ENCODE measurements at places on chromosomes 6 and 20. TPM values are rescaled to one million over a fixed set of nuclear protein-coding genes. Genes with fewer than 3 reads are reported as not detected.

Gene RBM24
- total RNA-seq, result not detected

Gene BPIFB4
- total RNA-seq, result not detected

GRCh38 chr6:135163440-135163738 is 17.7 kb upstream of the MYB start:
- H3K4me1 ChIP-seq, result peaks cover 12% of the 10 kb centered on the region
- no peak overlapping the region for H3K27ac ChIP-seq
- H3K27me3 ChIP-seq, result no peaks in the 10 kb centered on the region
- H3K4me3 ChIP-seq, result no peak overlapping the region

GRCh38 chr20:51118216-51118615 is 95.3 kb upstream of the KCNG1 start:
- no peaks in the 10 kb centered on the region for H3K36me3 ChIP-seq
- no peak overlapping the region for H3K4me3 ChIP-seq
- H3K4me1 ChIP-seq, result no peaks in the 10 kb centered on the region
- H3K27me3 ChIP-seq, result no peaks in the 10 kb centered on the region

GRCh38 chr6:137494281-137494987 is at the start of gene OLIG3:
Gene OLIG3 (minus strand): TSS chr6:137494394. CDS start chr6:137494170, 224 bp downstream.
- DNase-seq, result no peak
- no peaks in the 10 kb centered on the region for H3K36me3 ChIP-seq
- H3K27ac ChIP-seq, result no peak within 1 kb of the TSS
- H3K4me1 ChIP-seq, result peaks cover 61% of the 10 kb centered on the region

- H3K36me3 ChIP-seq, result no peaks in the 10 kb centered on the region
- H3K4me3 ChIP-seq, result no peak overlapping the region
- H3K4me1 ChIP-seq, result no peaks in the 10 kb centered on the region
- no peaks in the 10 kb centered on the region for H3K27me3 ChIP-seq
- DNase-seq, result no peak
Measured at GRCh38 chr6:150667977-150668716, 68.5 kb downstream of the PLEKHG1 start.

Gene TRIM31
- total RNA-seq, result not detected

Gene CST4
- total RNA-seq, result not detected

Gene NR2E1
- total RNA-seq, result not detected

GRCh38 chr6:45609141-45609638 is 231.5 kb upstream of the SUPT3H start:
- DNase-seq, result no peak
- no peaks in the 10 kb centered on the region for H3K4me1 ChIP-seq
- H3K36me3 ChIP-seq, result no peaks in the 10 kb centered on the region
- H3K27ac ChIP-seq, result no peak overlapping the region
- no peaks in the 10 kb centered on the region for H3K27me3 ChIP-seq
- no peak overlapping the region for H3K4me3 ChIP-seq

Gene SLC22A1
- total RNA-seq, result 0.93 TPM

GRCh38 chr6:31720196-31720770 is 1.3 kb downstream of the LY6G6C start:
- H3K4me1 ChIP-seq, result no peaks in the 10 kb centered on the region
- no peak for DNase-seq
- no peak overlapping the region for H3K4me3 ChIP-seq
- H3K27ac ChIP-seq, result no peak overlapping the region

DNA sequence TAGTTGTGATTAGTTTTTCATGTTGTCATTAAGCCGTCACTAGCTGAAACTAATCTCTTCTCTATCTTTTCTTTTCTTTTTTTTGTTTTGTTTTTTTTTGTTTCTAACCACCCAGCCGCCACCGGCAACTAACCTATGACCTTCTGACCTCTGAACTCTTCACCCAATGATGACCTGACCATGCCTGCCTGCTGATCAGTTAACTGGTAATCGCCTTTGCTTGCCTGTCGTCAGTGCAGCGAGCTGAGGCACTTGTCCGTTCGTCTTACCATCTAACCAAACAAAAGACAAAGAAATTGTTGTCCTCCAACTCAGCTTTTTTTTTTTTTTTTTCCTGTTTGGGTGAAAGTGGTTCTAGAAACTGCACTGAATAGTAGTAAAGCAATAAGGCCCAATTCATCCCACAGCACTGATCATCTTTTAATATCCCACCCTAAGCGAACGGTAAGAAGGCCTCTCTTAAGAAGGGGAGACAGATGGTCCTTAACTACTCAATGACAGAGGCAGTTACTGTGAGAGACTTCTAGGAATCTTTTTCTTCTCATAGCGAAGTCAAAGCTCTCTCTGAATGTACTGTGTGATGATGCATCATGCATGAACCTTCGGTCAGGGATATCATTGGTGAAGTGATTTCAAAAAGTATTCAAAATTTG is 156.2 kb downstream of the QKI start:
- peaks cover 5% of the 10 kb centered on the region for H3K36me3 ChIP-seq
- DNase-seq, result no peak
- H3K4me3 ChIP-seq, result no peak overlapping the region
- no peaks in the 10 kb centered on the region for H3K27me3 ChIP-seq
- no peak overlapping the region for H3K27ac ChIP-seq
- H3K4me1 ChIP-seq, result no peaks in the 10 kb centered on the region

DNA sequence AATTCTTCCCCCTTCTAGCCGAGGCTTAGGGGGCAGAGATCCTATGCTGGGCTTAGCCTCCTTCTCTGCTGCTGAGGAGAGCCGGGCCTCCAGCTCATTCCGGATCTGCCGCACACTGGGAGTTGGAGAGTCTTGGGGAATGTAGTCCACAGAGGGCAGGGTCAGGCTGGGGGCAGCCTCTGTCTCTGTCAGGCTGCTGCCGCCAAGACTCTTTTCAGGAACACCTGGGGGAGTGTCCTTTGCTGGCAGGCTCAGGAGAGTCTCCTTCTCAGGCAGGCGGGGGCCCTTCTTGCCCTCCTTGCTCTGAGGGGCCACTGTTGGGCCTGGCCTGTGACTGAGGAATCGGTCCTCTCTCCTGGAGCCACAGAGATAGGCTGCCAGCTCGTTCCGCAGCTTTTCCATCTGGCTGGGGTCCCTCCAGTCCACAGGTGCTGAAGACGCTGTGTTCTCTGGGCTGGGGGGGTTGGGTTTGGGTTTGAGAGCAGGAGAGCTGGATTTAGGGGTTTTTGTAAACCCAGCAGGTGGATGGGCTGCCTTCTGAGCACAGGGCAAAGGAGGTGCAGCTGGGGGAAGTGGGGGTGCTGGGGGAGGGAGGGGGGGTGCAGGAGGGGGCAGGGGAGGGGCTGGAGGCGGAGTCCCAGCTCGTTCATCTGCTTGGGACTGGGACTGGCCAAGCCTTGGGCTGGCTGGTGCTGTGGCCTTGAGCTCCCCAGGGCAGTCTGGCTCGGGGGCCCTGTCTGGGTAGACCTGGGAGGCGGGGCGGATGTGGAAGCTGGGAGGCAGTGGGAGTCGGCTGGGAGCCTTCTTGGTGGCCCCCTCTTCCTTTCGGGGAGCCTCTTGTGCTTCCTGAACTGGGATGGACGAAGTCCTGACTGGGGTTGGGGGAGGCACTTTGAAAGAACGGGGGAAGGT is 36.1 kb downstream of the C6orf132 start:
- peaks cover 6% of the 10 kb centered on the region for H3K4me1 ChIP-seq
- H3K27me3 ChIP-seq, result no peaks in the 10 kb centered on the region
- no peak overlapping the region for H3K4me3 ChIP-seq
- H3K36me3 ChIP-seq, result no peaks in the 10 kb centered on the region
- DNase-seq, result no peak

Gene CRISP3
- total RNA-seq, result not detected

DNA sequence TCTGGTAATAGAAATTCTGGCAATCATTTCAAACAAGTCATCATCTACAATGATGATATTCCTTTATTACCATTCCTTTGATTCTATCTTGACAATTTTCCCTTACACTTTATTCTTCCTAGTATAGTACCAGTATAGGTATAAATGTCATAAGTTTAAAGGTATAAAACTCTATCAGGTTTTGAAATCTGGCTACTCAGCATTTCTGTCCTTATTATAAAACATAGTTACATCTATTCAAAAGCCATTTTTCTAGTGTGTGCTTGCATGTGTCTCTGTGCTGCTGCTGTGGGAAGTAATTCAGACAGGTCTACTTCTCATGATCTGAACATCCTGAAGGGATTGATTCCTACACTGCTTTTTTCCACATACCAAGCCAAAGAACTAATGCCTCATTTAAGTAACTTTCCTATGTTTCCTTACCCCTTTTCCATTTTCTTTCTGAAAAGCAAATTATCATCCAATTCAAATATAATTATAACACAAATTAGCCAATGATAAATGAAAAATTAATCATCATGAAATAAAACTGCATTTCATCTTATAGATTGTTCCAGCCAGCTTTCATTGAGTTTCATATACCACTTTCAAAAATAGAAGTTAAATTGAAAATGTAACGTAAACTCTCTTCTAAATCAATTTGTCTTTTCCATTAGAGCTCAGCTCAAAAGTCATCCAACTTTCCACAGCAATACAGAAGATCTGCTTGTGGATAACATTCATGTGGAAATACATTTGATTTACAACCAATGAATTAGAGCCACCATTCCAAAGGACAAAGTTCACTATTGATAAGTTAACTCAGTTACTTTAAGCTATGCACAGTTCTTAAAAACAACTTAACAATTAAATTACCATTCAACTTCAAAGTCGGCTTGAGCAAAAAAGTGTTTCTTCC is 35.9 kb downstream of the COL12A1 start:
- no peak overlapping the region for H3K4me3 ChIP-seq
- no peak overlapping the region for H3K27ac ChIP-seq

- no peak for DNase-seq
- peak overlapping the region; percentile 15 for H3K27ac ChIP-seq
- peaks cover 93% of the 10 kb centered on the region for H3K4me1 ChIP-seq
- H3K36me3 ChIP-seq, result no peaks in the 10 kb centered on the region
- no peak overlapping the region for H3K4me3 ChIP-seq
Measured at GRCh38 chr6:149336609-149336928, 19.1 kb downstream of the TAB2 start.

GRCh38 chr20:51526106-51526470 is 16.4 kb downstream of the NFATC2 start:
- H3K27ac ChIP-seq, result peak overlapping the region; percentile 57
- H3K27me3 ChIP-seq, result no peaks in the 10 kb centered on the region
- DNase-seq, result no peak
- H3K4me3 ChIP-seq, result peak overlapping the region; percentile 22
- peaks cover 70% of the 10 kb centered on the region for H3K4me1 ChIP-seq

Gene CST7
- total RNA-seq, result 23.3 TPM

DNA sequence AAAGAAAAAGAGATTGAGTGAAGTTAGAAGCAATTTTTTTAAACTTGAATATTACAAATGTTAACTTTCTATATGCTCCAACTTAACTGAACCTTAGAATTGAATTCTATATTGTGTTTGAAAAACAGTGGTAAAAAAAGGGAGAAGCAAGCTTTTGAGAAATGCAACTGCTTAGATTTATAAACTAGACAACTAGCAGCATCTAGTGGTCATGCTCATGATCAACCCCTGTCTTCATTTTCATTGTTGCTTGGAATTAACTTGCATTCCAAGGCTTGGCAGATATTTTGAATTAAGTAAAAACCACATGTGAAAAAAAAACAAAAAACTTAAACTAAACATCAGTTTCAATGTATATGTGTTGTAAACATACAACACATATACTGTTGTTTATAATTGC is 113.1 kb downstream of the C6orf58 start:
- H3K27ac ChIP-seq, result no peak overlapping the region
- H3K27me3 ChIP-seq, result no peaks in the 10 kb centered on the region
- H3K4me1 ChIP-seq, result no peaks in the 10 kb centered on the region
- no peak overlapping the region for H3K4me3 ChIP-seq
- no peaks in the 10 kb centered on the region for H3K36me3 ChIP-seq
- no peak for DNase-seq
